ENCODE measurements at places on chromosomes 2 and 18. TPM values are rescaled to one million over a fixed set of nuclear protein-coding genes. Genes with fewer than 3 reads are reported as not detected.

DNA sequence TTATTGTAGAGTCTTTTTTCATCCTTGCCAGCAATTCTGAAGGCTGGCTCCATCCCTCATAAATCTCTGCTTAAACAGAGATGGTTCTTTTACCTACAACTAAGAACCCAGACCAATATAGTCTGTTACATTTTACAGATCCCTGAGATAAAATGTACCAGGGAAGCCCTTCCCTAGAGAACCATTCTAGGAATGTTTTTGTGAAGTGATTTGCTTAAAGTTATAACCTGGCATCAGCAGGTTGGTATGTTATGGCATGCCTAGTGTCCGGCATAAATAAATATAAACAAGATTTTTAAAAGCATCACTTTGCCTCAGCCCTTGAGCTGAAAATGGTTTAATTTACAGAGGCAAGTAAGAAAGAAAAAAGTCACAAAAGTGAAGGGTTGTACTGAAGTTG lies 18.5 kb upstream of the NPAS2 start:
- H3K27ac ChIP-seq, result peak overlapping the region; percentile 11
- H3K27me3 ChIP-seq, result no peaks in the 10 kb centered on the region
- H3K4me1 ChIP-seq, result peaks cover 31% of the 10 kb centered on the region

GRCh38 chr2:121539750-121540469 lies 9.2 kb downstream of the RNU4ATAC start:
- H3K27ac ChIP-seq, result no peak overlapping the region
- no peaks in the 10 kb centered on the region for H3K27me3 ChIP-seq
- no peak for DNase-seq
- no peak overlapping the region for H3K4me3 ChIP-seq
- H3K4me1 ChIP-seq, result no peaks in the 10 kb centered on the region
- H3K36me3 ChIP-seq, result no peaks in the 10 kb centered on the region

DNA sequence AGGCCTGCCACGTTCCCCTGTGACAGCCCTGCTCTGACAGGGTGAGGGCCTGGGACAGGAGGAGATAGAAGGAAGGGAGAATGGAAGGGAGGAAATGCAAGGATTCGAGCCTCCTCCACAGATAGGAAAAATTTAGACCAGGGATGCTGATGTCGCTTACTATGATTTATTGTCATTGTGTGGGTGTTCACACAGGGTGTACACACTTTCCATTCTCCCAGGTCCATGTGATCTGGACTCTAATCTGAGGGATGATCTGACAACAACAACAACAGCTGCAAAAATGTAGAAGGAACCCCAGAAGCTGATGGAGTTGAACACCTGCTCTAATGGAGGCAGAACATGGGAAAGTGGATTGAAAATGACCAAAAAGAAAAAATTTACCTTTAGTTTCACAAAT lies 231.7 kb upstream of the TNP1 start:
- no peak for DNase-seq
- peaks cover 27% of the 10 kb centered on the region for H3K4me1 ChIP-seq
- no peak overlapping the region for H3K4me3 ChIP-seq

GRCh38 chr2:28312307-28313219 lies 80.1 kb upstream of the FOSL2 start:
- H3K4me3 ChIP-seq, result no peak overlapping the region
- no peaks in the 10 kb centered on the region for H3K36me3 ChIP-seq
- DNase-seq, result no peak
- H3K27me3 ChIP-seq, result no peaks in the 10 kb centered on the region
- peaks cover 4% of the 10 kb centered on the region for H3K4me1 ChIP-seq

DNA sequence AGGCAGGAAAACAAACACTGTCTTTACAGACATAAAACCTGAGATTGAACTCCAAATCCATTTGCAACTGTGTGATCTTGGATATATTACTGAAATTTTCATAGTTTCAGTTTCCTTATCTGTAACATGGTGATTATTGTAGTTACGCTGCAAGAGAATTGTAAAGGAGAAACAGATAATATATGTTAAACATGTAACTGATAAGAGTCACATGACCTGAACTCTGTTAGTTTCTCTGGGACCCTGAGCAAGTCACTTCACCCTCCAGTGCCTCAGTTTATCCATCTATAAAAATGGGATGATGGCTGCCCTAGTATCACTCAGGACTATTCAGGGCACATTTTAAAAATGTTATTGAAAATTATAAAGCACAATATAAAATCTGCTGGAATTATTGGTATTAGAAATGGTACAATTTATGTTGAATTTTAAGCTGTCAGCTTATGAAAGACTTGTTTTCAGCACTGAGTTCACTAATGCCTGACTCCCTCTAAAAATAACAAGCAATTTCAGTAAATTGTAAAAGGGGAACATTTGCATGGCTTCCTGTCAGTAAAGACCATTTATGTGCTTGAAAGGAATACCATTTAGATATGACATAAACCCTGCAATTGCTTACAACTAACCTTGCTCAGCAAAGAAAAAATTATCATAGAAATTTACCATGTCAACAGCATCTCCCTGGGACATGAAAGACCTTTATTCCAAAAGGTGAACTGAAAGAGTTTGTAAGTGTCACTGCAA lies 393.5 kb downstream of the RAD51AP2 start:
- no peaks in the 10 kb centered on the region for H3K4me1 ChIP-seq
- H3K27ac ChIP-seq, result no peak overlapping the region
- DNase-seq, result no peak
- no peaks in the 10 kb centered on the region for H3K36me3 ChIP-seq
- H3K4me3 ChIP-seq, result no peak overlapping the region

DNA sequence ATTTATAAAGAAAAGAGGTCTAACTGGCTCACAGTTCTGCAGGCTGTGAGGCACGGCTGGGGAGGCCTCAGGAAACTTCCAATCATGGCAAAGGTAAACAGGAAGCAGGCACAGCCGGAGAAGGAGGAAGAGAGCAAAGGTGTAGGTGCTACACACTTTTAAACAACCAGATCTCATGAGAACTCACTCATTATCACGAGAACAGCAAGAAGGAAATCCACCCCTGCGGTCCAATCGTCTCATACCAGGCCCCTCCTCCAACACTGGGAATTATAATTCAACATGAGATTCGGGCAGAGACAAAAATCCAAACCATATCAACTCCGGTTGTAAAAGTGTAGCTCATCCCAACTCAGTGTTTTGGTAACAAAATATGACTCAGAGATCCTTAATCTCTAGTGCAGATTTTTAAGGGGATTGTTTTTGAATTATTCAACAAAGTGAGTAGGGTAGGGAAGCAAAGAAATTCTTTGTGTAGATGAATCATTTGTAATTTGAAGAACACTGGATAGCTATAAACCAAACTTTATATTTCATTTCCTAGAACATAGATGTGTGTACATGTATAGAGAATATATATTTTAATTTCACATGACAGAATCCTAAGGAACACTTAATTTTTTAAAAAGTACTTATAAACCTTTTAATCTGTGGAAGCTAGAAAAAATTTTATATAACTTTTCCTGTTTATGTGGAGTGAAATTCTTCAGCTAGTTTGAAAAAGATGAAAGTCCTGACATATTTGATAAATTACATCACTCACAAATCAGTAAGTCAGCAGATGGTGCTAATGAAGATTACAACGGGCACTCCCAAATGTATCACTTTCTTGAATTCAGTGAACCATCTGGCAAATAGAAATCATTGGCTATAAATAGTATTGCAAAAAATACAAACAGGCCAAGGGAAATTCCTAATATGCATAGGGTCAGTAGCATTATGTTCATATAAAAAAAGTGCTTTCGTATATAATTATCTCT lies 130.1 kb downstream of the OLA1 start:
- DNase-seq, result no peak
- H3K27me3 ChIP-seq, result no peaks in the 10 kb centered on the region
- H3K27ac ChIP-seq, result no peak overlapping the region
- H3K36me3 ChIP-seq, result no peaks in the 10 kb centered on the region
- no peak overlapping the region for H3K4me3 ChIP-seq
- no peaks in the 10 kb centered on the region for H3K4me1 ChIP-seq

GRCh38 chr2:229798446-229799155 lies 84.2 kb upstream of the DNER start:
- H3K27me3 ChIP-seq, result no peaks in the 10 kb centered on the region
- no peak for DNase-seq
- peak overlapping the region; percentile 7 for H3K27ac ChIP-seq
- peaks cover 13% of the 10 kb centered on the region for H3K4me1 ChIP-seq

GRCh38 chr2:156229724-156230362 lies 102.7 kb downstream of the NR4A2 start:
- H3K27ac ChIP-seq, result no peak overlapping the region
- no peaks in the 10 kb centered on the region for H3K4me1 ChIP-seq
- H3K36me3 ChIP-seq, result no peaks in the 10 kb centered on the region
- DNase-seq, result no peak
- no peaks in the 10 kb centered on the region for H3K27me3 ChIP-seq

DNA sequence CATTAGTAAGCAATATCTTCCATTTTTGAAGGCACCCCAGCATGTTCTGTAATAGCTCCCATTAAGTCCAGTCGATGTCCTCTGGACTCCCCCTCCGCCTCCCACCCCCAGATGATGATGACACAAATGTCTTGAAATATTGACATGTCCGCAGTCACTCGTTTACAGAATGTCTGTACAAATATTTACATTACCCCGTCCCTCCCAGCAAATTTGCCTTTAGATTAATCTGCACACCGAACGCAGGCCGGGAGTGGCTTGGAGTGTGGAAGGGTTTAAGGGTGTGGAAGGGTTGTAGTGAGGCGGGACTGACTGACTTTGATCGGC lies 853 bp upstream of the OSBPL6 start:
- peak overlapping the region; percentile 92 for H3K27ac ChIP-seq
- no peaks in the 10 kb centered on the region for H3K36me3 ChIP-seq
- DNase-seq, result no peak

The ALPG gene
- total RNA-seq, result not detected

The REG1B gene
- total RNA-seq, result not detected

The UGT1A3 gene
- total RNA-seq, result not detected

All from sigmoid colon (tissue), 7 donors.